ENCODE measurements at places on chromosomes 5 and 9. TPM values are rescaled to one million over a fixed set of nuclear protein-coding genes. Genes with fewer than 3 reads are reported as not detected.

The MAP1B gene
- total RNA-seq = 0.32 TPM

The CNTNAP3B gene
- not detected for total RNA-seq

The PCDHGA9 gene
- total RNA-seq = 0.07 TPM

The C5orf52 gene
- not detected for total RNA-seq

The PFN3 gene
- total RNA-seq = not detected

DNA sequence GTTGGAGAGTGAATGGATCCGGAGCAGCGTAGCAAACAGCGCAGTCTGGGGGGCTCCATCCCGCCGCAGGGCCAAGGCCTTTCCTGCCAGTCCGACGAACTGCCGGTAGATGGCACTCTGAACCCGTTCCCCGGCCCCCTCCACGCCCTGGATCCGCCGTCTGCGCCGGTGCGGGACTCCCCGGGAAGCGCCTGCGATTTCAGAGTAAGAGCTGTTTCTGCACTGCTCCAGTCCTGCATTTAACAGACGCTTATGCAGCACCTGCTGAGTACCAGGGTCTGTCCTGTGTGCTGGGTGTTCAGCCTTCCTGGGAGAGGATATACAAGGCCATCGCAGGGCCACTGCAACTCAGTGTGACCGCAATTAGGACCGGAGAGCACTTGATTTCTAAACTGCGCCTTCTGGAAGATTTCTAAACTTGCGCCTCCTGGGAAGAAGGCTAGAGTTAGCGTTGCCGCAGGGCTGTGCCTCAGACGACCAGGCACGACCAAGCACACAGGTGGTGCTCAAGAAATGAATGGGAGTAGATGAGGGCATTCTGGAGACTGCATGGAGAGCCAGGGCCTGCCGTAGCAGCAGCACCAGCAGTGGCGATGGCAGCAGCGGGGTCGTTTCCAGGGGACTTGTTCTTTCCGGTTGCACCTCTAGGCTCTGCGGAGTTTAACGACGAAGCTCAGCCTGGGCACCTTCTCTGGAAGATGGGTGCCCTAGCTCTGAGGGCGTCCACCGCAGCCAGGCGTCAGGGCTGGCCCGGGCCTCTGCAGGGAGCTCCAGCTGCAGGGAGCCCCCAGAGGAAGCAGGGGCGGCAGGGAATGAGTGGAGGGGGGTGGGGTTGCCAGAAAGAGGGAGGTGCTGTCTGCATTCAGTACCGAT lies 14.3 kb upstream of the TIFAB start:
- peak; percentile 85 for DNase-seq

The ST8SIA4 gene
- 16.2 TPM for total RNA-seq

DNA sequence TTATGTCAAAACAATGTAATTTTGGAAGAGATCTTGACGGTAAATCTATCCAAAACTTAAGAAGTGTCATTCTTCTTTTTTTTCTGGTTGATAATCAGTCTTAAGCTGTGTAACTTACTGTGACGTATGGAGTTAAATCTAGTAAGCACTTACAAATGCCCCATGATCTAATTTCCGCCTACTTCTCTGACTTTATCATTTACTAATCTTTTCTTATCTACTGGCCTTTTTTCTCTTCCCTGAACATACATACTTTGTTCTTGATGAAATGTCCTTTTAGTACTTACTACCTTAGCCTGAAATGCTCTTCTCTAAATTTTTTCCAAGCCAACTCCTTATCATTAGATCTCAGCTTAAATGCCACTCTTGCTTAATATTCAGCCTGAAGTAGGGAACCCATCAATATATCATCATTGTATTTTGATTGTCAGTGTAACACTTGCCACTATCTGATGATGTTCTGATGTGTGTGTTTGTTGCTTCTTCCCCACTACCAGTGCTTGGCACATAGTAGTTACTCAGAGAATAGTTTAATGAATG lies 27.6 kb downstream of the AP3S1 start:
- no peak for DNase-seq

The ENTPD8 gene
- not detected for total RNA-seq

- DNase-seq = no peak
These were observed 204.9 kb upstream of the NREP start for GRCh38 chr5:111961862-111962261.

The PRDM12 gene
- total RNA-seq = not detected

- peak; percentile 46 for DNase-seq
These were observed 71.5 kb downstream of the IL6ST start for GRCh38 chr5:55923177-55923771.

DNA sequence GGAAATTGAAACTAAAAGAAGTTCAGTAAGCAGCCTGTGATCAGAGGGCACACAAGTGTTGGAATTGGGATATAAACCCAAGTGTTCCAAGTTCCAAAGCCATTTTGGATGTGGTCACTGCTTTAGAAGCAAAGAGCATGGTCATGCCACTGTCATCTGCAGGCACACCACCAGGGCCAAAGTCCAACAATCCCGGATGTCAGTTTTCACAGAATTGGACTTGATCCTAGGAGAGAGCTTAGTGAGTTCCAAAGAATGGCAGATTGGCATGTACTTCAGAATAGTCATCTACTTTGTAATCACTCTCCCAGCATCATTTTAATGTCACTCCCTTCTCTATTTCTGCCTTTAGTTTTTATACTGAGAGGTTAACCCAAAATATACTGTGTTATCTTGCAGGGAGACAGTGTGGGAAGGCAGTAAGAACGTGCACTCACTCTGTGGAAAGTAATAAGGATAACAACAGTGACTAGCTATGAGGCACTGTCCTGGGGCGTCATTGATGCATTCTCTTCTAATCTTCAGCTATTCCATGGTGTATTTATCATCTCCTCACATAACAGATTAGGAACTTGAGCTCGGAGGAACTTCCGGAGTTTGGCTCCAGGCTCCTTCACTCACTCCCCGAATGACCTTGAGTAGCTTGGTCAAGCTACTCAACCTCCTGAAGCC lies 388.0 kb downstream of the ACTL7B start:
- DNase-seq = no peak

The GDNF gene
- not detected for total RNA-seq

The CCDC183 gene
- 0.38 TPM for total RNA-seq

DNA sequence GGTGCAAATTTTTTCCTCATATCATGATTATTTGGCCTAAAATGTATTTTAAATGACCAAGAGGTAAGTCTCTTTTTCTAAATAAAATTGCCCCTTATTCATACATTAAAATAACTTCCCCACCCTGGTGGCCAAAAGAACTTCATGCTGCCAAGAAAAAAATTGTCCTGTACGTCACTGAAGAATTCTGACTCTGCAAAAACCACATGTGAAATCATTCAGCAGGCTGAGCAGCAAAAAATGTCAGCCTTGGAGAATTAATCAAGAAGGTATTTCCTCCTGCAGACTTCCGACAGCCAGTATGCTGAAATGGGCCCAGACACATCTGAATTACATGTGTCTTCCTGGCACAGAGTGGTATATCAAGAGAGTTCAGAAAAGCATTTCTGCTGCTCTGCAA lies 94.6 kb upstream of the HMHB1 start:
- DNase-seq = no peak

DNA sequence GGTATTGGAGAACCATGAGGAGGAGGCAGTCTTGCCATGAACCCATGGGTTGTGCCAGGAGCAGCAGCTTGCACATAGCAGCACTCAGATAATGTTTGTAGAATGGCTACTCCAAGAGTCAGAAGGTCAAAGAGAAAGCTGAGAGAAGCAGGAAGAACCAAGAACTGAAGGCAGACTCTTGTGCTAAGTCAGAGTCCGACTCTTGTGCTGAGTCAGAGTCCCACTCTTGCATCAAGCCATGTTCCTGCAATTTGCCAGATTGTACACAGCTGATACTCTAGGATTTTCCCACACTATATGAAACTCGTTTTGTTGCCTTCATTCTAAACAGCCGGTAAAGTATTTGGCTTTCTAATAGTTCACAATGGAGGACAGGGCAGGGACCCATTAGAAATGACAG lies 26.2 kb upstream of the HSPA9 start:
- no peak for DNase-seq

The SHLD3 gene
- total RNA-seq = 2.9 TPM

GRCh38 chr9:137277329-137278041 lies at the start of gene TOR4A:
TSS of gene TOR4A (plus strand) at chr9:137277726. CDS start at chr9:137278690, 964 bp downstream.
- peak; percentile 61 for DNase-seq

GRCh38 chr5:64838376-64838775 lies 69.6 kb downstream of the CWC27 start:
- no peak for DNase-seq

GRCh38 chr5:129541051-129541450 lies 81.0 kb downstream of the ADAMTS19 start:
- DNase-seq = no peak

GRCh38 chr5:154811653-154812465 lies 38.5 kb downstream of the FAXDC2 start:
- DNase-seq = peak; percentile 77

GRCh38 chr9:99635032-99635431 lies 186.7 kb upstream of the NR4A3 start:
- no peak for DNase-seq

DNA sequence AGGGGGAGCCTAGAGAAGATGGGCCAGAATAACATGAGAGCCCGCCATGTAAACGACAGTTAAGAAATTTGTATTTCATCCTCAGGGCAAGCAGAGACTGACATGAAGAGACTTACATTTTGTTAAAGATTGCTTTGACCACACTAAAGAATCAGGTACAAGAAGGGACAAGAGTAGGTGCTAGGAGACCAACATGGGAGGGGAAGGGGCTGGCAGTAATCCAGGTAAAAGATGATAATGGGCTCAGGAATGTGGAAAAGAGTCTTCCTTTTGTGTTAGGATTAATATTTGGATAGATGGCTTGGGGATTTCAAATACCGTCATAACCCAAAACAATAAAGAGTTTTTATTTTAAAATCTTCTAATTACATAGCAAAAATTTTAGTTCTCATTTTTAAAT lies 137.3 kb downstream of the ZNF462 start:
- no peak for DNase-seq

DNA sequence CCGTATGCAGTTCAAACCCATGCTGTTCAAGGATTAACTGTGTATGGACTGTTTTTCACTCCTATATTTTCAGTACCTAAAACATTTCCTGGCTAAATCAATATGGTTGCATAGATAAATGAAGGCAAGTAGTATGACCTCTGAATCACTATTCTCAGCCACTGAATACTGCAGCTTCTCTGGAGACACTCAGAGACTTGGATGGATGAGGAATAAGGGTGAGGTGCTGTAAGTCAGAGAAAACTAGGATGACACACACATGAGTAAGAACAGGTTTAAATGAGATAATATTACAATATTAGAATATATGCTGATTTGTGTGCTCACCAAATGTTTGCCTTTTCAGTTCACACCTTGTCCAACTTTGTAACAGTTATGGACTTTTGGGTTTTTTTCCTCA lies 26.0 kb upstream of the ANXA1 start:
- DNase-seq = no peak

The WDR36 gene
- 40.3 TPM for total RNA-seq

GRCh38 chr5:14156290-14156649 lies 13.1 kb downstream of the TRIO start:
- DNase-seq = no peak

The ANXA2R gene
- 6.0 TPM for total RNA-seq

DNA sequence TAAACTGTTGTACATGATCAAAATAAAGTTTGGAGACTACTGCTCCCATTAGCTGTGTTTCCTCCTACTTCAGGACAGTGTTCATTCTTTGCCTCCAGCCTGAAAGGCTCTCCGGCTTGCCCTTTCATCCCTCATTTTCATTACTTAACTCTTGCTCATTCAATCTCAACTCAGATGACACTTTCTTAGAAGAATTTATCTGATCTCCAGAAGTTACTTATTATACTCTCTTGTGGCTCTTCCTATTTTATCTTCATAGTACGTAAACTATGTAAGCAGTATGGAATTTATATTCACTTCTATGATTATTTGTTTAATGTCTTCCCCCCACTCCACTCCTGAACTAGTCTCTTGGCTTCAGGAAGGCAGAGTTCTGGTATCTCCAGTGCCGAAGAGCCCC lies 1737.9 kb upstream of the C9orf72 start:
- DNase-seq = no peak

- DNase-seq = no peak
These were observed 116.2 kb downstream of the PRELID2 start for GRCh38 chr5:145718956-145719355.

DNA sequence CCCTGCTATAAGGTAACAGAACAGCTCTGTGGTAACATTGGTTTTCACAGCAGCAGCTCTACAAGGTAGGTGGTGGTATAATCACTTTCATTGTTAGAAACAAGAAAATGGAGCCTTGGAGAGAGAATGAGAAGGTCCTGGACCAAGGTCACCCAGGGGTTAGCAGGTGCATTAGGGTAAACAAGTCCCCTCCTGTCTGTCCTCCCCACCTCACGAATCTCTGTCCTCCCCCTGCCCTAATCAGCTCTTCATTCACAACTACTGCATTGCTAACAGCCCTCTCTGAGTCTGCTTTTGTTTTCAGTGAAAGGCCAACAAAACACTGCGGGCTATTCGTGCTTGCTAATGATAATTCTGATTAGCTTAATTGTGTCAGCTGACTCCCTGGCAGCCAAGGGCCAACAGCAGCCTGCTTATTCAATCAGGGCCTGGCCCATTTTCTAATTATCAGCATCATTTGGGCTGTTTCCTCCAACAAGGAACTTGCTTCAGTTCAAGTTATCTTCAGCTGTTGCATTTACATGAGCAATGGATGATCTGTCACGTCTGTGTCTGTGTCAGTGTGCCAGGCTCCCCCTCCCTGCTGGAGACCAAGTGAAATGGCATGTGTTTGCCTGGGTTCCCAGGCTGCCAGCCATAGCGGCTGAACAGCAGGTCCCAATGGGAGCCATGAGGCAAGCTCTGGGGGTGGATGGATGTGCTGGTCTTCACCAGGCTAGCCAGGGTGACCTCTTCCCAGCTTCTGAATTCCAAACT lies 56.7 kb upstream of the EQTN start:
- no peak for DNase-seq

The SVEP1 gene
- total RNA-seq = not detected

The SLIT3 gene
- 0.30 TPM for total RNA-seq

The MARCHF3 gene
- total RNA-seq = 11.8 TPM

DNA sequence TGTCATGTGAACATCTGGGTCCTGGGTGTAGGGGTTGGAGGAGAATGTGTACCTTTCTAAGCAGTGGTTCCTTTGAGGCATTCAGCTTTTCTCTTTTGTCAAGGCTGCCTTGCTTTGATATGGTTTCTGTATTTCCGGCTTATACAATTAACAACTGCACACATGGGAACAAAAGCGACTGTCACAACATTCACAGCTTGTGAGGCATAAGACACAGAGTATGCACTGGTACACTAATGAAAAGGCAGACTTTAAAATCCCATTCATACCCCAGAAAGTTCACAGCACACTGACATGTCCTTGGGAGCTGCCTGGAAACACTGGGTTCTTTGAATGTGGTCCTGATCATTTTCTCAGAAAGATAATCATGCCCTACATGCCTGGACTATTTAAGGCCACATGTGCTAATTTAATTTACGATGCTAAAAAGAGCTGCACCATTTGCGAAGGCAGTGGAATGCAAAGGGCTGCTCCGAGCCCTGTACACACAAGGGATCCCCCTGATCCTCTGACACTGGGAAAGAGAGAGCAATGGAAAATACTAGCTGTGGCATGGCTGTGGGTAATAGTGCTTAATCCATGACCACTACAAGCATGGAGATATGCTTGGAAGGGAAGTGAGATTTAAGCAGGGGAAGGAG lies 131.8 kb downstream of the EFNA5 start:
- no peak for DNase-seq

Data from activated naive CD4-positive, alpha-beta T cell treated with anti-CD3 and anti-CD28 coated beads for 36 hours (primary cell).